ENCODE measurements at places on chromosomes 5 and 9.

DNA sequence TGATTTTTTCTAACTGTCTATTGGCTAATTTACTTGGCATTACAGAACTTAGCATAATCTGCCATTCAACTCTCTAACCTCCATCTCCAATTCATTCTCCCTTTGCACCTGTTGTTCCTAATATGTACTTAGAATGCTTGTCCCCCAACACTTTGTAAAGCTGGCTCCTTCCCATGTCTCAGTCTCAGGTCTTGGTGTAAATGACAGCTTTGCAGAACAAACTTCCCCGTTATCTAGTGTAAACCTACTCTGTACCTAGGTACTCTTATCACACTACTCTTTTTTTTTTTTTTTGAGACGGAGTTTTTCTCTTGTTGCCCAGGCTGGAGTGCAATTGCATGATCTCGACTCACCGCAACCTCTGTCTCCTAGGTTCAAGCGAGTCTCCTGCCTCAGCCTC lies 77.2 kb upstream of the CTNNA1 start:
- H3K27ac ChIP-seq, result no peak overlapping the region
- no peak for DNase-seq
- H3K27me3 ChIP-seq, result no peaks in the 10 kb centered on the region
- H3K36me3 ChIP-seq, result no peaks in the 10 kb centered on the region
- H3K4me3 ChIP-seq, result no peak overlapping the region

- no peaks in the 10 kb centered on the region for H3K36me3 ChIP-seq
- no peak overlapping the region for H3K4me3 ChIP-seq
- no peaks in the 10 kb centered on the region for H3K27me3 ChIP-seq
- H3K4me1 ChIP-seq, result no peaks in the 10 kb centered on the region
- no peak for DNase-seq
Observed at GRCh38 chr5:154844809-154845208, 5.6 kb downstream of the FAXDC2 start.

DNA sequence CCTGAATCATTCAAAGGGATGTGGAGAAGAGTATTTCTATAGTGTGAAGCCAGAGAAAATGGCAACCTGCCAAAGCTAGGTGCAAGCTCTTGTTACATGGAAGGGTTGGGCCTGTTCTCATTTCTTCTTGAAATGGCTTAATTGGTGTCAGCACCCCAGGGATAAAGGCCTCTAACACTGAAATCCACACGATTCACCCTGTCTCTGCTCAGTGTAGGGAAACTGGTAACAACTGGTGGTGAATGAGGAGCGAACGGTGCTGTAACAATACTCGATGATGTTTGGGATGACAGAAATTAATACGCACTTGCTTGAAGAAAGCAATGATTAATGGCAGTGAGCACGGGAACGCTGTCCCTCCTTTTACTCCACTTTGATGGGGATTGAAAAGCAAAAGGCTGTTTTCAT lies 16.2 kb downstream of the PBX3 start:
- H3K27ac ChIP-seq, result no peak overlapping the region
- no peak for DNase-seq
- H3K4me1 ChIP-seq, result 0 out of 2 replicates have a peak, but pooled peaks cover 5% of the 10 kb centered on the region
- no peaks in the 10 kb centered on the region for H3K36me3 ChIP-seq

DNA sequence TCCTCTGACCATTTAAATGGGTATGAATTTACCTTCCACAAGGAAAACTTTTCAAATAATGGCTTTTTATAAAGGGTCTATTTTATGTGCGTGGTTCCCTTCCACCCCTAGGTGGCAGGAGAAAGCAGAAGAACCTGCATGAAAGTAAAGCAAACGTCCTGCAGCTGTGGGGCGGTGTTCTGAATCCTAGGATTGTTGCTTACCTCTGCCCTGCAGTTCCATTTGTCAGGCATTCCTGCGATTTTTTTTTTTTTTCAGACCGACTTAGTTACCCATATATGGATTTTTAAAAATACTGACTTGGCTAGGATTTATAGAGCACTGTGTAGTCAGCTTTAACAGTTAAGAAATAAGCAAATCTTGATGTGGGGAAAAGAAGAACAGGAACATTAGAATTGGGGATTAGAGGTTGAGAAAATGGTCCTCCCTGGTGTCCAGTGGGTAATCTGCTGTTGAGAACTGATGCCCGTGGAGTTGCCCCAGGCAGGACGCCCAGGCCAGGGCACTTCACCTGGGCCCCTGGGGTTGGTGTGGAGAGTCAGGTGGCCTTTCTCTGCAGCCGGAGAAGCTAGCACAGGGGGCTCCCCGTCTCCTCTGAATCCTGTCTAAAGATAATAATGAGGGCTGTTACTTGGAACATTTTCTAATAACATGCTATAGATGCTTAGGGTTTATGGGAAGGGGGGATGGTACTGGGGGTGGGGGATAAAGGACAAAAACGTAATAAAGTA lies 30.4 kb upstream of the LTC4S start:
- peak; percentile 84 for DNase-seq
- no peaks in the 10 kb centered on the region for H3K27me3 ChIP-seq
- H3K27ac ChIP-seq, result 0 out of 2 replicates have a peak overlapping the region, but pooled peaks have one; percentile 22
- peaks cover 40% of the 10 kb centered on the region for H3K36me3 ChIP-seq
- peaks cover 64% of the 10 kb centered on the region for H3K4me1 ChIP-seq

- H3K27me3 ChIP-seq, result no peaks in the 10 kb centered on the region
- DNase-seq, result no peak
- H3K36me3 ChIP-seq, result no peaks in the 10 kb centered on the region
- H3K4me1 ChIP-seq, result peaks cover 24% of the 10 kb centered on the region
- H3K27ac ChIP-seq, result peak overlapping the region; percentile 67
Observed at GRCh38 chr5:166758151-166758550, 1533.3 kb upstream of the WWC1 start.

All from SJSA1 (cell line).